Suppressor macrophage treated with lipopolysaccharide for 4 hours (primary cell): ENCODE measurements at places on chromosomes 12 and 14.
A peak's percentile ranks its signal among the peaks of the same experiment; 100 is the strongest.

GRCh38 chr12:53989227-53990113, 4.5 kb downstream of the HOXC10 start:
- DNase-seq: peak; percentile 59

DNA sequence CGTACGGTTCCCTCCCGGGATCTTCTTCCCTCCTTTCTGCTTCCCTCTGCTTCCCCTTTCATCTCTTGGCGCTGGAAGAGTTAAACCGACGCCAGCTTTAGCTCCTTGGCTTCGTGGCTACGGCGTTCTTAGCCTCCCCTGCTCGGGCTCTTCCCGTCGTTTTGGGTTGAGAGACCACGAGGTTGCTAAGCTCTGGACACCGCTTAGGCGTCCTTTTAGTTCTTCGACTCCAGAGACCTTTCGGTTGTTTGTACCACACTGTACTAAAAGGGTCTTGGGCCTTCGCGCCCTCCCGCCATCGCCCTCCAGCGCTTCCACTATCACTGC, 545 bp downstream of the CPSF2 start:
- no peak for DNase-seq

DNA sequence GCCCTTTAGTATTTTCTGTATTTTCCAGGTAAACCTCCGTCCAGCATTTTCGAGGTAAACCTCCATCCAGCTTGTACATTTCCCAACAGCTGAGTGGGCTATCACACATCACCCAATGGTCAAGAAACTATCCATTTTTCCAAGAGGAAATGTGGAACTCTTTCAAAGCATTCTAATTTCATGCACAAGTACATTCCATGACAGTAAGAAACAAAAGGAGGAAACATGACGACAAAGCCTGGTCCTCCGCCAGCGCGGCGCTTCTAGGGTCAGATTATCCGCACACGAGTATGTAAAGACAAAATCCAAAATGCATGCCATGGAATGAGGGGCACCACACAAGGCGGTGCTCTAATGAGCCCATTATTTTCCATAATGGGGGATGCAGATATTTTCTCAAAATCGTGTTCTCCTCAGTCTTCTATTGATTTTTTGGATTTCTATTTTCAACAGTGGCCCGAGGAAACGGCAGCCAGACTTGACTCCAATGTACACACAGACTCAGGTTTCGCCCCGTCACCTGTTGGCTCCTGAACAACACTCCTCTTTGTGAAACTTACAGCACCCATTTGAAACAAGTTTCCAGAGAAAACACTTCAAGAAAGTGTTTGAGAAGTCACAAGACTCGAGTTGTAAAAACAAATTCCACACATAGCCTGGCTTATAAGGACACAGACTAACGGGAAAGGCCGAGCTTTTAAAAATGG, 107.4 kb downstream of the PRICKLE1 start:
- no peak for DNase-seq

- no peak for DNase-seq
Measured at GRCh38 chr14:100577986-100578431, 9.2 kb downstream of the BEGAIN start.

- DNase-seq: no peak
Measured at GRCh38 chr12:59059088-59059935, 139.0 kb upstream of the LRIG3 start.

DNA sequence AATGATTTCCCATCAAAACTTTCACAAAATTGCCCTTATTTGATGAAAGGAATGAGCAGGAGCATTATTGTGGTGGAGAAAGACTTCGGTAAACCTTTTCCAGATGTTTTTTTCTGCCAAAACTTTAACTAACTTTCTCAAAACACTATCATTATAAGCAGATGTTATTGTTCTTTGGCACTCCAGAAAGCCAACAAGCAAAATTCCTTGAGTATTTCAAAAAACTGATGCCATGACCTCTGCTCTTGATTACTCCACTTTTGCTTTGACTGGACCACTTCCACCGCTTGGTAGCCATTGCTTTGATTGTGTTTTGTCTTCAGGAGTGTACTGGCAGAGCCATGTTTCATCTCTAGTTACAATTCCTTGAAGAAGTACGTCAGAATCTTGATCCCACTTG, 29.7 kb upstream of the RAB21 start:
- DNase-seq: no peak

- no peak for DNase-seq
Measured at GRCh38 chr12:1972856-1973317, 31.4 kb downstream of the DCP1B start.

- DNase-seq: no peak
Measured at GRCh38 chr12:60152756-60153155, 556.9 kb downstream of the SLC16A7 start.

- no peak for DNase-seq
Measured at GRCh38 chr14:81682701-81683100, 149.0 kb upstream of the SEL1L start.

- no peak for DNase-seq
Measured at GRCh38 chr12:8596561-8596960, 16.1 kb downstream of the AICDA start.

- DNase-seq: no peak
Measured at GRCh38 chr14:39447175-39447661, 15.0 kb upstream of the FBXO33 start.

DNA sequence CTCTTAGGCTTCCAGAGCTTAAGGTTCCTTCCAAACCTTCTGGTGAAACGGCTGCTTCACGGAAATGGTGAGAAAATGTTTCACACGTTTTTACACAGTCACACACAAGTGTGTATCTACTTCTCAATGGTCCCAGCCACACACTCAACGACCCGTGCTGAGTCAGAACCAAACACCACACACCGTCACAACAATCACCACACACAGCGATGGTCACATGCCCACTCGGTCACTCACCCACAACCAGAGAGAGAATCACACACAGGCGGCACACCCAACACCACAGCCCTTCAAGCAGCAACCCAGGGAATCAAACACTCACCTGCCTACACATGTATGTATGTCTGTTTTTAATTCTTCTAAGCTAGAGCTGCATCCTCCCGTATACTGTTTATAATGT, 12.6 kb upstream of the PLEKHD1 start:
- no peak for DNase-seq

DNA sequence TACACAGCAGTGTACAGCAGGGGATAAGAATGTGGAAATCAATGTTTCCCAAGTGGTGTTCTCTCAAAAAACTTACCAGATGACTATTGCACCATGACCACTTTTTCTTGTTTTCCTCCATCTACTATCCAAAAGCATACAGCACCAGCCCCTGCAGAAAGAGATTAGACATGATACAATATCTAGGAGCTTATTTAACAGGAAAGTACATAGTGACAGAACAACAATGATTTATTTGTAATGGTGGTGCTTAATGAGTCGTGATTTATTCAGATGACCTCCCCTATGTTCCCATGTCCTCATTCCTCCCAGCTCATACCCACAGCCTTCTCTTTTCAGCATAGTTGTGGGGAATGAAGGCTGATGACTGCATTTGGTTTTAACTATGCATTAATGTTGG, 413.6 kb downstream of the BTG1 start:
- DNase-seq: no peak

GRCh38 chr12:28640519-28640918, 450.3 kb downstream of the CCDC91 start:
- DNase-seq: no peak

GRCh38 chr12:68962877-68963855, 30.2 kb upstream of the CPM start:
- peak; percentile 89 for DNase-seq

GRCh38 chr14:63474844-63475243, 68.3 kb downstream of the PPP2R5E start:
- no peak for DNase-seq

- peak; percentile 67 for DNase-seq
Measured at GRCh38 chr14:24695265-24696241, 61.6 kb upstream of the GZMB start.

DNA sequence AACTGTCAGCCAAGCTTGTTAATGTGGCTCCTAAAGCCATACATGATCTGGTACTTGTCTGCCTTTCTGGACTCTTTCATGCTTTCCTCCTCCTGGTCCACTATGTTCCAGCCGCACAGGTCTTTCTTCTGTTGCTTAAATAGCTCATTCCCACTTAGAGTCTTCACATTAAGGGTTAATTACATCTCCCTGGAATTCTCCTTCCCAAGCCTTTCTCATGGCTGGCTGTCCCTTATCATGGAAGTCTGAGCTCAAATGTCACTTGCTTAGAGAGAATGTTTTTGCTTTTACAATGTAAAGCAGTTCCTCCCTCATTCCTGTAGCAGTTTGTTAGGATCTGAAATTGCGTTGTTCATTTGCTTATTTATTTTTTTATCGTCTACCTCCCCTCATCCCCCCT, 199.6 kb downstream of the TRHDE start:
- no peak for DNase-seq

GRCh38 chr14:54669721-54670561, 103.0 kb downstream of the SAMD4A start:
- DNase-seq: no peak

- DNase-seq: no peak
Measured at GRCh38 chr12:22355011-22355580, 20.6 kb upstream of the ST8SIA1 start.

DNA sequence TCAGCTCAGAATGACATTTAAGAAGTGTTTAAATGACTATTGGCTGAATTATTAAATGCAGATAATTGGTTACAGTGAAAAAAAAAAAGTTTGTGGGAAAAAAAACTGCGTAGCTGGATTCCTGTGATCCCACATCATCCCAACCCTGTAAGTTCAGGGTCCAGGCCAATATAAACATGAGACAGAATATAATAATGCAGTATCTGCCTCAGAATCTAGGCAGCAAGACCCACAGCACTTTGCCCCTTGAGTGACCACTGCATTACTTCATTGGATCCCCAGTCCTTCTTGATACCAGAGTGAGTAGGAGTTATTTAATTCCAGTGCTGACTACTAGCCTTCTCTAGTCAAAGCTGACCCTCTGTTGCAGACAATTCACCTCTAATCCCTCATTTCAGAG, 272.6 kb downstream of the CCER1 start:
- no peak for DNase-seq

DNA sequence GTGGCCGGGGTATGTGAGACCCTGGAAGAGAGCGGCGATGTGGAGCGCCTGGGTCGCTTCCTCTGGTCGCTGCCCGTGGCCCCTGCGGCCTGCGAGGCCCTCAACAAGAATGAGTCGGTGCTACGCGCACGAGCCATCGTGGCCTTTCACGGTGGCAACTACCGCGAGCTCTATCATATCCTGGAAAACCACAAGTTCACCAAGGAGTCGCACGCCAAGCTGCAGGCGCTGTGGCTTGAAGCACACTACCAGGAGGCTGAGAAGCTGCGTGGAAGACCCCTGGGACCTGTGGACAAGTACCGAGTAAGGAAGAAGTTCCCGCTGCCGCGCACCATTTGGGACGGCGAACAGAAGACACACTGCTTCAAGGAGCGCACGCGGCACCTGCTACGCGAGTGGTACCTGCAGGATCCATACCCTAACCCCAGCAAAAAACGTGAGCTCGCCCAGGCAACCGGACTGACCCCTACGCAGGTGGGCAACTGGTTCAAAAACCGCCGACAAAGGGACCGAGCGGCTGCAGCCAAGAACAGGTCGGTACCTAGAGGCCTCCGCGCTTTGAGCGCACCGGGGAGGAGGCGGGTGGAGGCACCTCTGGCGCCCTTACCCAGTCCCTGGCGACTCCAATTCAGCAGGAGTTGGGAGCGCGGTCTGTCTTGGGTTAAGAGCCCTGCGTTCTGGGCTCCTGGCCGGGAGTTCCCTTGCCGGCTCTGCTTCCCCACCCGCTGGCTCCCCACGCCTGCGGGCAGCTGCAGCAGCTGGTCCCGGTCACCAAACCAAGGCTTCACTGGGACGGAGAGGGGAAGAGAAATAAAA, 700 bp downstream of the SIX6 start:
- DNase-seq: no peak

DNA sequence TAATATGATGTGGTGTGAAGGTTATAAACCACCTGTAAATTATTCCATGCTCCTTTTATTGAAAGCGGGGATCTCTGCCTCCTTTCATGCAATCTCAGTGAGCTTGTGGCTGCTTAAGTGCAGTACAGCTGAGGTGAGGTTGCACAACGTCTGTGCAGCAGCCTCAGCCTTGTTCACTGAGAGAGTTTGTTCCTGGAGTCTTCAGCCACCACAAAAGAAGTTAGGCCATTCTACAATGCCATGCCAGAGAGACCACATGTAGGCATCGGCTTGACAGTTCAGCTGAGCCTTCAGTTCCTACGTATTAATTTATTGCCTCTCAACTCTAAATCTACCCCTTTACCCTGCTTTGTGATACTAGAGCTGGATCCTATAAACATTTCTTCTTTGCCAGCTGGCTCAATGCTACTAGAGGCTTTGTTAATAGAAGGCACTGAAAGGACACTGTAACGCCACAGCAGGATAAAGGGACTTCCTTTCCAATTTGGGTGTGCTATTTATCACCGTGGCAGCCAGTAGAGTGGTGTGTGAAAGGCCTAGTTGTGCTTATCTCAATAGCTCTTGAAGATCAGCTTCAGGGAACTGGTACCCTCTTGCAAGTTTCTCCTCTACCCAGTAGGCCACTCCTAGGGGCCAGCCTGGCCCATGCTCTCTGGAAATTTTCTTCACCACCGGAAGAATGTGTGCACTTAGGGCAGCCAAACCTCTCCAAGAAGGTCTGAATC, 337.7 kb downstream of the IPO8 start:
- no peak for DNase-seq

DNA sequence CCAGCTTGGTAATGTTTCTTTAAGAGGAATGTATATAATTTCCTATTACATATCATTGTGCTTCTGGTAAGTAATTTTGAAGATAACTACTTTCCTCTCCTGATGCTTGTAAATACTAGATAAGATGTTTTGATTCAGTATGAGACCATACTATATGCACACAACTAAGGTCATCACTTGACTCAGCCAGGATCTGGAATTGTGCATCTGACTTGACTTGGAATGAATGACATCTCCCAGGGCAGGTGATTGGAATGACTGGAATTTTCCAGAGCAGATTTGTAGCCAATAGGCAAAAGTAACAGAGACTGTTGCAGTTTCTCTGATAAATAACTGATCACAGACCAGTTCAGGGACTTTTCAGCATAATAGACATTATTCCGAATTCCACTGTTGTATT, 11.1 kb downstream of the BEST3 start:
- DNase-seq: no peak

DNA sequence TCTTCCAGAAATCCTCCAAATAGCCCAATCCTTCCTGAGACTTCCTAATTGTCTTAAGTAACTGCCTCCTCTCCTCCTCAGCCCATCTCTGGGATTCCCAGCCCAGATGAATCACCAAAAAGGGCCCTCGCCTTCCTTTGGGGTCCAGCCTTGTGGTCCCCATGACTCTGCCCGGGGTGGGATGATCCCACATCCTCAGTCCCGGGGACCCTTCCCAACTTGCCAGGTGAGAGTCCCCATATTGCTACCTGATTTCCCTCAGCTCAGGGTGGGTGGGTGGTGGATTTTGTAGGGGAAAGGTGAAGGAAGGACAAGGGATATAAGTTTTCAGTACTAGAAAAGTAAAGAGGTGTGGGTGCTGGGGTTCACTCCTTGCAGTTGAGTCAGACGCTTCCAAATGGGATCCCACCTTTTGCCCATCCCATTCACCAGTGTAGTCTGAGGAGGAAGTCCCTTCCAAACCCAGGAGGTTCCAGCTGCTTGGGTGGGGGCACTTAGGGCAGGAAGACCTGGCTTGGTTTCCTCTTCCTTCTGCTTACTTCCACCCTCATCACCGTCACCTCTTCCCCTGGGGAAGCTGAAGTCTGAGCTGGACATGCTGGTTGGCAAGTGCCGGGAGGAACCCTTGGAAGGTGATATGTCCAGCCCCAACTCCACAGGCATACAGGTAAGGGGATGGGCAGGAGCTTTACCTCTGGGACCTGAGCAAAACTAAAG, 5.6 kb downstream of the GLI1 start:
- DNase-seq: no peak
